T-helper 2 cell treated with Interferon-gamma antibody and Interleukin-4, amounts not matched to agents 5 μg/mL and 100 μg/mL, for 36 hours (primary cell): ENCODE measurements at places on chromosomes 3 and 15.
A peak's percentile ranks its signal among the peaks of the same experiment; 100 is the strongest.

DNA sequence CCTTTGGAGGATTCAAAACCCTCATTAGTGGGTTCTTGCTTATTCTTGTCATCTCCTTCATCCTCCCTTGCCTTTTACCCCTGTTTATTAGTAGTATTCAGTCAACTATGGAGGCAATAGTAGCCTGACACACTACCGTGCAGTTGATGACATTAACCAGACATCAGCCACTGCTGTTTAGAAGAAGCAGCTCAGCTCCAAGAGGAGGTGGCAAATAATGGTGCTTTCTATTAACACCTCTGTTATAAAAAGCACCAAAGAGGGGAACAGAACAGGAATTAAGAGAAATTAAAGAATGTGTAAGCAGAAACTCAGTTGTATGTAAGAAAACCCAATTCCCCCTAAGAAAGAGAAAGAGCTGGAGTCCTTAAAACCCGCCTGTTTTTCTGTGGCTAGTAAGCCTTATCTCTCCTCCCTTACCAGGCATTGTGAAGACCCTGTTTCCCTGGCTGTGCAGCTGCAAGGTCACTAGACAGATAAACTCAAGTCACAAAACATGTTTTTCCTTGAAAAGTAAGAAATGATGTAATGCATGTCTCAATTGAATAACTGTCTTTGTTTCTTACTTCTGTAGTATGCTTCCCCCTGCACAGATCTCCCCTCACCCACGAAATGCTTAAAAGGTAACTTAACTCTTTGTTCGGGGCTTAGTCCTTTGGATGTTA is 21.2 kb downstream of the CCR4 start:
- DNase-seq: no peak
- no peak overlapping the region for H3K4me3 ChIP-seq
- peaks cover 34% of the 10 kb centered on the region for H3K36me3 ChIP-seq
- peak overlapping the region; percentile 62 for H3K27ac ChIP-seq
- peaks cover 58% of the 10 kb centered on the region for H3K4me1 ChIP-seq

- H3K4me1 ChIP-seq: no peaks in the 10 kb centered on the region
- no peak overlapping the region for H3K4me3 ChIP-seq
- no peak overlapping the region for H3K27ac ChIP-seq
- no peak for DNase-seq
These were observed 47.8 kb upstream of the TMEM158 start for GRCh38 chr3:45273681-45274515.

- H3K27ac ChIP-seq: no peak overlapping the region
- H3K4me1 ChIP-seq: peaks cover 67% of the 10 kb centered on the region
- H3K36me3 ChIP-seq: peaks cover 16% of the 10 kb centered on the region
These were observed 5.2 kb downstream of the EXOSC7 start for GRCh38 chr3:44981220-44981619.

DNA sequence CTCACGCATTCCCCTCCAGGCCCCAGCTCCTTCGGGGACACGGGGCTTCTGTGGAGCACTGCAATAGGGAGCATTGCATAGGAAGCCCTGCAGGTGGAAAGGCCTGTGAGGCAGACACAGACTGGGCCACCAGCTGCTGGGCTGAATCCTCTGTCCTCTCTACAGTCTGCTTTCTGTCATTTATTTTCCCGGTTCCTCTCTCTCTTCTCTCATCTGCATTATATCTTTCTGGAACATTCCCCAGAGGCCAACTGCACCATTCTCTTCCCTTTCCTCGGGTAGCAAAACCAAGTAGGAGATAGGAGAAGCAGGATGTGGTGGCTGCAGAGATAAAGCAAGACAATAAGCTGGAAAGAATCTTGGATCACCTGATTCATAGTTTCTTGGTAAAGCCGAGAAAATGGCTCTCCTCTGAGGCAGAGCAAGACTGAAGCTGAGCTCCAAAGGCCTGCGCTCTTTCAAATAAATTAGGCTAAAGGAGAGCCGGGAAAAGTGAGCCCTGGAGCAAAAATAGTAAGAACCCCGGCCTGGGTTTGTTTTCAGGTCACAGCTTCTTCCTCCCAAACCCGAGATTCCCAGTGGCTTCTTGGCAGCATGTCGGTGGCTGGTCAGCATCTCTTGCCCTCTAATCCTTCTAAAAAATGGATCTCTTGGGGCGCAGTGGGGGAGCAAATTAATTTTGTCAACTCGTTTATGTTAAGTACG is 5.3 kb downstream of the TM4SF4 start:
- H3K4me3 ChIP-seq: no peak overlapping the region
- H3K4me1 ChIP-seq: no peaks in the 10 kb centered on the region
- H3K27ac ChIP-seq: no peak overlapping the region
- no peak for DNase-seq

- H3K27me3 ChIP-seq: no peaks in the 10 kb centered on the region
- no peak overlapping the region for H3K4me3 ChIP-seq
- peaks cover 35% of the 10 kb centered on the region for H3K36me3 ChIP-seq
- H3K27ac ChIP-seq: no peak overlapping the region
- H3K4me1 ChIP-seq: no peaks in the 10 kb centered on the region
- DNase-seq: no peak
These were observed 58.5 kb downstream of the DCUN1D1 start for GRCh38 chr3:182921665-182922355.

DNA sequence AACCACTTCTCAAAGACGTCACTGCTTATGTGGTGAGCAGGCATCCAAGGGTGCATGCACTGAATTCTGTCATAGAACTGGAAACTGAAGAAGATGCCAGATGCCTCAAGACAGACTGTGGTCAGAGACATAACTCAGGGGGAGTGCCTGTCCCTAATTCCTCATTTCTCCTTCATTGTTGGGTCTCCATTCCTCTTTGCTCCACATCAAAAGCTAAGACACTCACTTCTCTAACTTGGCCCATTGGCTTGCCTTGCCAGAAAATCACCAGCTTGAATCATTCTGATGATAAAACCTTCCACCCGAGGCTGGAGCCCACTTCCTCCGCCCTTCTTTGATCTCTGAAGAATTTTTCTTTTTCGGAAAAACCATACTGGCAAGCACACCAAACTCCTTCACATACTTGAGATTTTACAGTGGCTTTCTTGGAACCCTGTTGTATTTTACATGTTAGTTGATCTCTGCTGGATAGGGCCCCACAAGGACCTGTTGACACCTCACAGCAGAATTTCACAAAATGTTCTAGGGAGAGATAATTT is 69.9 kb downstream of the COL8A1 start:
- H3K4me1 ChIP-seq: no peaks in the 10 kb centered on the region
- no peak for DNase-seq
- peaks cover 2% of the 10 kb centered on the region for H3K27me3 ChIP-seq

DNA sequence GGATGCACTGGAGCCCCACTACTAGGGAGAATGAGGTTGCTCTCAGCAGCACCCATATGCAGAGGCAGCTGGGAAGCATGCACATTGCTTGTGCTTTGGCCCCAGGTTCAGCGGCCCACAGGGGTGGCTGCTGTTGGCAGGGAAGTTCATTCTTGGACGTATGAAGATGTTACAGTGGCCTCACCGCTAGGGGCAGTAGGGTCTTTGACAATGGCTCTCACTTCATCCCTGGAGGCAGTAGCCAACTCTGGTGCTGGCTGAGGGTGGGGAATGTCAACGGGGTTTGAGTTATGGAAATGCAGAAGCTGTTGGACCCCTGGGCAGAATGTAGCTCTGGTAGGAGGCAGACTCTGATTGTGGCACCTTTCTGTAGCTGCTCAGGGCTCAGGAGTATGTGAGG is 279.9 kb downstream of the SCAPER start:
- H3K4me1 ChIP-seq: no peaks in the 10 kb centered on the region
- H3K27me3 ChIP-seq: no peaks in the 10 kb centered on the region
- no peak for DNase-seq
- H3K36me3 ChIP-seq: no peaks in the 10 kb centered on the region
- no peak overlapping the region for H3K27ac ChIP-seq
- H3K4me3 ChIP-seq: no peak overlapping the region

DNA sequence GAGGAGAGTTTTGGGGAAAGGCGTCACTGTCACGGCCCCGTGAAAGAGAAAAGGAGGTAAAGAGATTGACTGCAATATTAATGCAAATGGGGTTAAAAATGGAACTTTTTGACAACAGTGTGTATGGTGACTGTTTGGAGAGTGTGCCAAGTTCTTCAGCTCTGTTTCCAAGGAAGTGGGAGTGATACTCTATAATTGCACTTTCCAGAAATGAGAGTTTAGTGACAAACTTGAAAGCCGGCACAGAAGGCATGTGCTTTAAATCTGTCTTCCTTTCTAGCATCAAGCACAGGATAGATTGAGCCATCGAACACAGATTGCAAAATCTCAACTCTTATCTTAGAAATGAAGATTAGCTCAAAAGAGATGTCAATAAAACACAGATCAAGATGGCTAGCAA is 51.9 kb upstream of the SNRPA1 start:
- H3K27me3 ChIP-seq: peaks cover 22% of the 10 kb centered on the region
- no peak for DNase-seq
- H3K36me3 ChIP-seq: no peaks in the 10 kb centered on the region
- H3K4me3 ChIP-seq: no peak overlapping the region

DNA sequence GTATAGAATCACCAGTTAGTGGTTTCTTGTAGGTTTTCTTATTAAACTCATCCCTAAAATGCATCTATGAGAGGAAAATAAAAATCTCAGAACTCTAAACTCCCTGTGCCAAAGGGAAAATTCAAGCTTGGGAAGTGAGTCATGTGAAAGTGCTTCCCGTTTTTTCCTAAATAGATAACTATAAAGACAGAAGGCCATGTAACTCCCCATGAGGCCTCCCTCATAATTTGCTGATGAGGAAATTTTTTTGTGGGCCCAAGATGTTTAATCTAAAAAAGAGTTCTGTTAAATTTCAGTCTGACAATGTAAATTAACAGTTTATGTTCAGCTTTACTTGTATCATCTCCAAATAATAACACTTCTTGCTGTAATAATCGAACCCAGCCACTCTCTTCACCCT is 1273.9 kb downstream of the OTOL1 start:
- H3K27me3 ChIP-seq: no peaks in the 10 kb centered on the region
- no peak for DNase-seq
- no peak overlapping the region for H3K4me3 ChIP-seq
- H3K27ac ChIP-seq: no peak overlapping the region
- H3K36me3 ChIP-seq: no peaks in the 10 kb centered on the region

DNA sequence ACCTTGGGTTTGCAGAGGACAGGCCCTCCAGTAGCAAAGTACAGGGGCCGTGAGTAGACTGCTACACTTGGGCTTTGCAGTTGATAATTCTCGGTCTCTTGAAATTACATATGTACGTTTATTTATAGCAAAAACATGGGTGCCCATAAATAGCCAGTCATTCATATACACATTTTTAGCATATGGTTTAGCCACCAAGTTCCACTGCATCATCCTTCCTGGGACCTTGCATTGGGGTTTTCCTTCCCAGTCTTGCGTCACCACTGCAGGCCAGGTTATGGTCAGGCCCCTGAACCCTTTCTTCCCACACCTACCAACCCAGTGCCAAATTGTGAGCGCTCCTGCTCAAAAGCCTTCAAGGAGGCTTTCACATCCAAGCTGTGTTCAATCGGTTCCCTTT is 12.7 kb downstream of the KLHL25 start:
- H3K36me3 ChIP-seq: no peaks in the 10 kb centered on the region
- no peak overlapping the region for H3K27ac ChIP-seq
- no peaks in the 10 kb centered on the region for H3K27me3 ChIP-seq
- H3K4me3 ChIP-seq: no peak overlapping the region
- no peak for DNase-seq
- H3K4me1 ChIP-seq: peaks cover 46% of the 10 kb centered on the region

DNA sequence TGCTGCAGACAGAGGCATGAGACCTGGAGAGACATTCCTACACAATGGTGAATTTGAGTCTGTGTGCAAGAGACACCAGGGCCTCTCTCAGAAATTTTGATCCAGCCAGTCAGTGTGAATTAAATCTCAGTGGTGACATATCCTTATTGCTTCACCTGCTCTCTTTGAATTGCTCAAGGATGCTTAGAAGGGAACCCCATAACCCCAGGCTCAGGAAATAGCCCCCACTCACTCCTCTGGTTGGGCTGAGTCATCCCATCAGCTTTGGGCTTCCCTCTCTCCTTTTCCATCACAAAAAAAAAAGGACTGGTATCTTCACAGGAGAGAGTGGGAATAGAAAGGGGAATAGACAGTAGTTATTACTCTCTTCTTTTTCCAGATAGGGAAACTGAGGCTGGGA is 33.0 kb upstream of the LARS2 start:
- no peak overlapping the region for H3K27ac ChIP-seq
- no peaks in the 10 kb centered on the region for H3K4me1 ChIP-seq
- H3K27me3 ChIP-seq: peaks cover 30% of the 10 kb centered on the region
- H3K36me3 ChIP-seq: no peaks in the 10 kb centered on the region
- no peak for DNase-seq
- H3K4me3 ChIP-seq: no peak overlapping the region

GRCh38 chr3:81095956-81096355 is 665.5 kb downstream of the GBE1 start:
- no peak overlapping the region for H3K27ac ChIP-seq
- H3K4me3 ChIP-seq: no peak overlapping the region
- H3K4me1 ChIP-seq: no peaks in the 10 kb centered on the region
- no peak for DNase-seq
- H3K36me3 ChIP-seq: no peaks in the 10 kb centered on the region
